ENCODE measurements at places on chromosomes 13 and 19. TPM values are rescaled to one million over a fixed set of nuclear protein-coding genes. Genes with fewer than 3 reads are reported as not detected.

ZNF426 gene
- total RNA-seq: 0.90 TPM

ZNF90 gene
- total RNA-seq: not detected

ZAR1L gene
- not detected for total RNA-seq

CEACAM6 gene
- 30.9 TPM for total RNA-seq

MBD3L2 gene
- not detected for total RNA-seq

All from A549 treated with DMSO at 1 μM for 4 hours (cell line).